ENCODE measurements at places on chromosomes 3 and 15. TPM values are rescaled to one million over a fixed set of nuclear protein-coding genes. Genes with fewer than 3 reads are reported as not detected.

DNA sequence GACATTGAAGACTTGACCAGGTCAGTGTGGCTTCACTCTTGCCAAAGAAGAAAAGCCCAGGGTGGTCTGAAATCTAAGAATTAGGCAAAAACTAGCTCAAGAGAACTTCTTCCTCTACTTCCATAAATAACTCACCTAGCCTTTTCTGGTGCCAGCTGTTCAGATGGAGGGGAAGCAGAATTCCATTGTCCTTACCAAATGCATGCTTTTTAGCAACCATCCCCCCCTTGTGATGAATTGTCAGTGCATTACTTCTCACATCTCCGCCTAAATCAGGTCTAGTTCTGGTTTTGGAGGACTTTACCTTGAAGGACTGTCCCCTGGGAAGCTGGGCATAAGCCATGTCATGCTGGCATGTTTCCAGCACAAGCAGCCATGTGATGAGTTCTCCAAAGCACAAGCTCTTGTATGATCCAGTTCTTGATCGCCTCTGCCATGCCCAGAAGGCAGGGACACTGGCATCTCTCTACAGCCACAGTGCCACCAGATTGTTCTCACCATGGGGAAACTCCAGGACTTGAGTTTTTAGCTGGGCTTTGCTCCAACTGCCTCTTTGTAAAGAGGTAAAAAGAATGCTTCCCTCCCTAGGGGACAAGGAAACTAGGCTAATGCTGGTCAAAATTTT, 96.4 kb upstream of the IL12A start:
- DNase-seq, result no peak

DNA sequence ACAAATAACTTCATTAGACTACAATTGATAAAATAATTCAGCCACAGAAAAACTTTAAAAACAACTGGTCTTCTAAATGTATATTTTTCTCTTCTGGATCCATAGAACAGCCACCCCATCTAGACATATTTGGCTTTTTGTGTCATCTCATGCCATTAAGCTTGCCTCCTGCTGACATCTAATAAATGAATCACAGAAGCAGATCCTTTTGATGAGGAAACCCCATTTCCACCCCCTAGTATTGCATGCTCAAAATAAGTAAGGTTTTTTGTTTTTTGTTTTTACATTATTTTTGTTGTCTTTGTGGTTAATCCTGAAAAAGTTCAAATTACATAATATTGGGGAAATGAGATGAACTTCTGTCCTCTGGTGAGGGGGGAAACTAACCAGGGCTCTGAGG, 94.8 kb downstream of the DUT start:
- DNase-seq, result no peak

DNA sequence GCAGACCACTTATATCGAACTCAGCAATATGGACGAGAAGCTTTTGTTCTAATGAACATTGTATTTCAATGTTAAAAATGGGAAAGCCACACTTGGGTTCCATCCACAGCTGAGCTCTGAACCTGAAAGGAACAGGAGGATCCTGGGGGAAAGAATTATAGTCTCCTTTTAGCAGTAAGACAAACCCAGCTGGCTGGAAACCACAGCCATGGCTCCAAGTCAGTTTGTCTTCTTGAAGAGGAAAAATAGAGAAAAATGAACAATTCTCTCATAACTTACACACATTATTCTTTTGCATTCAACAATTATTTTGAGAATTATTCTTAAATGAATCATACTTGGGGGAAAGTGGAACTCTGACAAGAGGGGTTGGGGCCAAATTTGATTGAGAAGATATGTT, 149.2 kb upstream of the VEPH1 start:
- no peak for DNase-seq

DNA sequence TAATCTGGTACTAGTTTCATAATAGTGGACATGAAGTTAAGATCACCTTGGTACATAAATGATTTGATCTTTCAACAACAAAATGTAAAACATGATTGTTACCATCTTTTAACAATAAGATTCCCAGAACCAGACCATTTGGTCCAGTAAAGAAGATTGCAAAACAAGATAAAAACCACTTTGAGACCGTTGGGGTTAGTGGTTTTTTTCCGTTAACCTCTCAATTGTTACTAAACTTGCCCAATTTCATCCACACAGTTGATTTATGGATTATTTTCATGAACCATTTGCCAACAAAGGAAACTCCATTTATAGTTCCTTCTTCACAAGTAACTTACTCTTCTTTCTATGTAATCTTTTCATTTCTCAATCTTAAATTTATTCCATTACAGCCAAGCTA, 53.8 kb downstream of the ATP8B4 start:
- no peak for DNase-seq

- no peak for DNase-seq
Measured at GRCh38 chr3:42960786-42961185, 18.3 kb upstream of the GASK1A start.

GRCh38 chr3:128068156-128068620, 16.0 kb downstream of the SEC61A1 start:
- no peak for DNase-seq

DNA sequence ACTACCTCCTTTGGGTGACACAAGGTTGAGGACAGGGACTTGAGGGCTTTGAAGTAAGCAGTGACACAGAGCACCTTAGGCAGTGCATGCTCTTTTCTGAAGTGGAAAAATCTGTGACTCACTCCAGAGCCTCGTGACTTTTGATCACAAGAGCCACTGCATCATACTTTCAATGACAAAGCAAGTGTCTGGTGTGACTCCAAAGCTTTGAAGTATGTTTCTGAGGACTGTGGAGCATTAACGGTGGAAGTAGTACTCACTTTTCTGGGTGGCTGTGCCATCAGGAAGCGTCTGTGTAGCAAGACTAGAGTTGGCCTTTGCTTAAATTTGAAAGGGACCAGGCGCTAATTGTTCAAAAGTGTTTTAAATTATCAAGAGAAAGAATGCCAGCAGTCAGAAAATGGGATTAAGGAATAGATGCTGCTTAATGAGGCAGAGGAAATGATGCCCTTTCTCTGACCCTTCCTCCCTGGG, 210.7 kb upstream of the TRIM42 start:
- no peak for DNase-seq

GRCh38 chr15:100111125-100112060, 230.4 kb downstream of the ADAMTS17 start:
- no peak for DNase-seq

DNA sequence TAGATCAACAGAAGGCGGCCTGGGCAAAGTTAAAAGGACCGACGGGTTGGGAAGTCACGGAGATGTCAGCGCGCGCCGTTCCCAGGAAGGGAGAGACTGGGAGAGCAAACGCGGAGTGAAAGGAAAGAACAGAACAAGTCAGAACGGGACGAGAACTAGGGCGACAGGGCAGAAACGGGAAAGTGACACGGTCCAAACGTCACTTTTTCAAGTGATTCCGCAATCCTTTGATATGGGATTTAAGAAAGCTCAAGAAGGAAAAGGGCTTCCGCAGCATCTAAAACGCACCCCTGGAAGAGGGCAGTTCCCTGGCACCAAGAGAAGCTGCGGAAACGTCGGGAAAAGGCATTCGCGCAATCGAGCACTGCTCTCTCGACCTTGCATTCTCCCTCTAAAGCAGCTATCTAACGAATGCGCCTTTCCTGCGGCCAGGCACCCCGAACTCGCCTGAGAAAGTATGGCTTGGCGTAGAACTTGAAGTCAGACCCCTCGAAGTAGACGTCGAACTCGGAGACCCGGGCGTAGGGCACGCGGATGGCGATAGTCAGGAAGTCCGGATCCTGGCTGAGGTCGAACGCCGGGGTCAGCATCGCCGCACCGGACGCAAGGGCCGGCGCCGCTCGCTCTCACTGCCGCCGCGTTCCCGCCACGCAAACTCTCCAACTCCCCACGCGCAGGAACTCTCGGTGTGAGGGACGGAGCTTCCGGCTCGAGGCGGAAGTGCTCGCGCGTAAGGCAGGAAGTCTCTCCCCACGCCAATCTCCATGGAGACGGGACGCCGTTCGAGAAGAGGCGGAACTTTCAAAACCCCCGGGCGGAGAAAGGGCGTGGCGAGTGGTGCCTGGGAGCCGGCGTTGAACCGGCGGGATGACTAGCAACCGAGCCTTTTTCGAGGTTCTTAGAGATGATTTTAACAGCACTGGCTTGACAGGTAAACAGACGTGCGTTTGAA, at the start of gene SHQ1:
SHQ1 (minus strand) TSS at position 695 of the 952 bp plus-strand sequence; CDS start at position 590, 105 bp downstream.
- DNase-seq, result peak; percentile 94

DNA sequence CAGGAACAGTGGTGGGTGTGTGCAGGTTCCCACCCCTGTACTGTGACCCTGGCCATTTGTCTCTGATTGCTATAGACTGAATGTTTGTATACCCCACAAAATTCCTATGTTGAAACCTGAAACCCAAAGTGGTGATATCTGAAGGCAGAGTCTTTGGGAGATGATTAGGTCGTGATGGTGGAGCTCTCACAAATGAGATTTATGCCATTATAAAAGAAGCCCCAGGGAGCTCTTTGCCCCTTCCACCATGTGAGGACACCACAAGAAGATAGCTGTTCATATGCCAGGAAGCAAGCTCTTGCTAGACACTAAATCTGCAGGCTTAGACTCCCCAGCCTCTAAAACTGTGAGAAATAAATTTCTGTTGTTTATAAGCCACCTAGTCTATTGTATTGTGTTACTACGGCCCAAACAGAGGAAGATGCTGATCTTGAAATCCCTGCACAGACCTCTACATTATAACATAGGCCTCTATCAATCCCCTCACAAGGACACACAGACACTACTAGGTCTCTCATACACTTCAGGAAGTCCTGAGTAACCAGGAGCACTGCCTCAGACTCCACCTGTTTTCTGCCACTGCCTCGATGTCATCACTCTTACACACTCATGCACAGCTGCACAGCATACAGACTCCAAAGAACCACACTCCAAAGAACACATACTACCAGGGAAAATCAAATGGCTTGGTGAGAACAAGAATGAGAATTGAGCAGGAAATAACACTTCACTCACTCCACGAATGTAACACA, 14.7 kb downstream of the IGSF11 start:
- DNase-seq, result no peak

DNA sequence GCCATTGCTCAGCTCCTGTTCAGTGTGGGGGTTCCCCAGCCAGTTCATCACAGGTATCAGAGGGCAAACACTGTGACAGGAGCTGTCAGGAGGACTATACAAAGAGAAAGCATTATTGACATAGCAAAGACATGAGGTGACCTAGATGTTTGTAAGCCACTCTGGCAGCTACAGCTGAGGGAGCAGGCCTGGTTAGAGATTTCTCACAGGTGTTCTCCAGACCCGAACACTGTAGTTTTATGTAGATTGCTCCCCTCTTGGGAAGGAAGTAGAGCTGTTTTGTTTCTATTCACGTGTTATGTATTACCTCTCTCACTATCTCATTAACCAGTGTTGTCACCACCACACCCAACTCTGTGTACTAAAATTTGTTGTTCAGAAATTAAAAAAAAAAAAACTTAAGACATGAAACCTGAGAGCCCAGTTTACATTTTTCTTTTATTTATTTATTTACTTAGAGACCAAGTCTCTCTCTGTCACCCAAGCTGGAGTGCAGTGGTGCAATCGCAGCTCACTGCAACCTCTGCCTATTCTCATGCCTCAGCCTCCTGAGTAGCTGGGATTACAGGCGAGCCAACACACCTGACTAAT, 123.7 kb downstream of the RBPMS2 start:
- DNase-seq, result no peak

- peak; percentile 13 for DNase-seq
Measured at GRCh38 chr3:1908651-1909445, 189.8 kb upstream of the CNTN4 start.

DNA sequence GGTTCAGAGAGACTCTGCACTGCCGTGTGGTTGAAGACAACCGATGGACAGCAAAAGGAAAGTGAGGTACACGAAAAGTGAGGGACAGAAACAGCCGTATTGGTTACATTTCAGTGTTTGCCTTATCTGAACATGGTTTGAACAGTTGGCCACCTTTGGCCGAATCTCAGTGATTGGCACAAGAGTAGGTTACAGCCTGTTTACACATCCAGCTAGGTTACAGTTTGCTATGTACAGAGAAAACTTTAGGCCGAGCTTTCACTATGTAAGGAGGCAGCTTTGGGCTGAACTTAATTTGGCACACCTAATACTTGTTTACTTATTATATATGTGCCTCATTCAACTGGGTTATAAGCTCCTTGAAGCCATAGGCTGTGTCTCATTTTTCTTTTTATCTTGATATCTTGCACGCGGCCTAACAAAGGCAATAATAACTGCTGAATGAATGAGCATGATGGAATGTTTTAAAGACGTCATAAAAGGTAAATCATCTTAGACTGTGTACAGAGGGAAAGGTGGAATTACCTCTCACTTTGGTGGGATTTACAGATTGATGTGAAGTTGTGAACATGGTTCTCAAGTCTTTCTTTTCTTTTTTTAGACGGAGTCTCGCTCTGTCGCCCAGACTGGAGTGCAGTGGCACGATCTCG, 17.2 kb upstream of the GREM1 start:
- peak; percentile 35 for DNase-seq

DNA sequence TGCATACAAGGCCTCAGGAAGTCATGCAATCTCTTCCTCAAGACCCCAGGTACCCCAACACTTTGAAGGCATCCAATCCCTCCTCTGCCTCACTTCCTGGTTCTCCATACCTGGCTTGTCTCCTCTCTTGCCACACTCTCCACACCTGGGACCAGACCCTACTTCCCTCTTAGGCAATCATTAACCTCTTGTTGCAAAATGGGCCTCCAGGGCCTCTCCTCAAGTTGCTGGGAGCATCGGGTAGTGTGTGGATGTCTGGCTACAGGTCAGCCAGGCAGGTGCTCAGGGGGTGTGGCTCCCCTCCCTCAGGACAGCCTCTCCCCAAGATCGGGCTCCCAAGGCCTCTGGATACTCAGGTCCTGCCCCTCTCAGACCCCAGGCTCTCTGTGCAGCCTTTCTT, 8.6 kb downstream of the PLA2G4E start:
- DNase-seq, result no peak

DNA sequence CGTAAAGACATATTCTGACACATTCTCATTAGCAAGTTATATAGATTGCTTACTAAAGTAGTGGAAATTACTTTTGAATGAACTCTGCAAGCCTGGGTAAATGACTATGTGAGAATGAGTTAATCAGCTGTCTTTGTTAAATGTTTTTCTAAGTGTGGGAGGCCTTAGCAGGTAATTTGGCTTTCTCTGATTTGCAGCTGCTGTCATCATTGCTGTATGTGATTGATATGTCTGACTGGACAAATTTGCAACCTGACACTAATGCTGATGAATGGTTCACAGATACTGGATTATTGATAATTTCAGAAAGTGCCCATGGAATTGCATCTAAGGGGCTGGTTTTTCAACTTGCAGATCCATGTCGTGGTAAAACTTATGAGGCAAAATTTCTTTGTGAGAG, 372.2 kb upstream of the SGO1 start:
- DNase-seq, result no peak

GRCh38 chr15:99682455-99682854, 50.8 kb downstream of the LYSMD4 start:
- DNase-seq, result no peak

- no peak for DNase-seq
Measured at GRCh38 chr3:32460031-32460749, 42.5 kb downstream of the CMTM6 start.

- DNase-seq, result no peak
Measured at GRCh38 chr3:101685870-101686307, 629 bp downstream of the RPL24 start.

- no peak for DNase-seq
Measured at GRCh38 chr3:123757281-123757940, 126.7 kb downstream of the MYLK start.

- DNase-seq, result no peak
Measured at GRCh38 chr3:166799-167198, 29.8 kb upstream of the CHL1 start.

Gene DENND6A
- 26.1 TPM for total RNA-seq

Gene CHST14
- total RNA-seq, result 14.9 TPM

Gene UROC1
- 0.17 TPM for total RNA-seq

Gene CCR8
- not detected for total RNA-seq

Gene FOXL2NB
- total RNA-seq, result not detected

Gene OR4F6
- not detected for total RNA-seq

Gene FGF7
- total RNA-seq, result 8.9 TPM

Gene PIERCE2
- total RNA-seq, result 4.6 TPM

Gene TICRR
- 4.1 TPM for total RNA-seq
